ENCODE measurements at places on chromosomes 6 and 20. TPM values are rescaled to one million over a fixed set of nuclear protein-coding genes. Genes with fewer than 3 reads are reported as not detected.
A peak's percentile ranks its signal among the peaks of the same experiment; 100 is the strongest.

Gene DNMT3B
- total RNA-seq = 1.0 TPM

Gene BCAS1
- 59.6 TPM for total RNA-seq

Gene PAX1
- not detected for total RNA-seq

Gene OOEP
- not detected for total RNA-seq

Gene EPHA7
- total RNA-seq = 0.60 TPM

Gene ASIP
- total RNA-seq = not detected

Gene CST5
- not detected for total RNA-seq

- no peaks in the 10 kb centered on the region for H3K27me3 ChIP-seq
- H3K4me3 ChIP-seq = no peak overlapping the region
- DNase-seq = no peak
- no peak overlapping the region for H3K27ac ChIP-seq
- H3K4me1 ChIP-seq = no peaks in the 10 kb centered on the region
Measured at GRCh38 chr6:29509711-29510110, 22.0 kb upstream of the MAS1L start.

DNA sequence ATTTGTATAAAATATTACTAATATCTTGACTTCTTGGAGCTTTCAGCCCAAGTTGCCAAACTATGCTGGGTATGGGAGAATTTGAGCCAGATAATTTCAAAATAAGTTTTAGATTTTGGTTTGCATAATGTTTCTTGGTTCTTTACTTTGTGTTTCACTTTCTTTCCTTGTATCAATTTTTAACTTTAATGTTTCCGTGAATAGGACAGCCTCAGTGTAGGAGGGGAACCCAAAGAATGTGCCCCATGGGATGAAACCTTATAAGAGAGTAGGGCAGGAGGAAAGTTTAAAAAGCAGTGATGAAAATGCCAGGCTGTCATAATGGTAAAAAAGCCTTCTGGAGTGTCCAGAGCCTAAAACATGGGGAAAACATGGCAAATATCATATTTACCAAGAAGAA is 252.4 kb upstream of the IRAK1BP1 start:
- no peaks in the 10 kb centered on the region for H3K36me3 ChIP-seq
- H3K27me3 ChIP-seq = no peaks in the 10 kb centered on the region
- no peaks in the 10 kb centered on the region for H3K4me1 ChIP-seq
- H3K4me3 ChIP-seq = no peak overlapping the region

GRCh38 chr6:25062070-25062811 is 126.5 kb upstream of the RIPOR2 start:
- H3K27ac ChIP-seq = peak overlapping the region; percentile 46
- H3K4me1 ChIP-seq = no peaks in the 10 kb centered on the region
- no peaks in the 10 kb centered on the region for H3K36me3 ChIP-seq
- no peaks in the 10 kb centered on the region for H3K27me3 ChIP-seq

GRCh38 chr6:105896821-105897095 is 189.4 kb upstream of the PRDM1 start:
- no peaks in the 10 kb centered on the region for H3K36me3 ChIP-seq
- no peak overlapping the region for H3K27ac ChIP-seq
- DNase-seq = no peak
- no peaks in the 10 kb centered on the region for H3K4me1 ChIP-seq
- no peaks in the 10 kb centered on the region for H3K27me3 ChIP-seq

DNA sequence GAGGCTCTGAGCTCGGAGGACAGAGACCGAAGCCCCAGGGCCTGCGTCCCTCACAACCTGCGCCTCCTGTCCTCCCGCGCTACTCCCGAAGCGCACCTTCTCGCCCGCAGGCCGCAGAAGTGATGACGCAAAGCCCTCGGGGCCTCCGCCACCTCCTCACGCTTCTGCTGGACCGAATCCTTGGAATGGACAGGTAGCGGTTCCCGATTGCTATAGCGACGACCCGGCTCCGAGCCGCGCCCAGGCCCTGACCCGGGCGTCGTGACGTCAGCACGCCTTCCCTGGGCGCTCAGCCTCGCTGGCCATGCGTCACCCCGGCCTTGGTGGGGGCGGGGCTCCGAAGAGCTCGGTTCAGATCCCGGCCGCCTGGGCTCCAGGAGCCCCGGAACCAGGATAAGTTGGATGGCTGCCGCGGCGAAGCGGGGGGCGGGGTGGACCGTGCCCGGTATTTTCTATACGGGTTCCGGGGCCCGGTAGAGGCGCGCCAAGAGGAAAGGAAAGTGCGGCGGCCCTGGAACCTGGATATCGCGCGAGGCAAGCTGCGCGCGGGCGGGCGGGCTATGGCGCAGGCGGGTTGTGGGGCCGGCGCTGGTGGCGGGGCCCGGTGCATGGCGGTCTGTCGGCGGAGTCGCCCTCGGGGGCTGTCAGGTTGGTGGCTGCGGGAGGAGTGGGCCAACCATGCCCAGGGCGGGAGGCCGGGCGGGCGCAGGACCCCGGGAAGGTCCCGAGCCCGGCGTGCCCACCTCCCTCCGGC is at the start of gene ZNF76:
ZNF76 (plus strand) TSS at position 542 of the 754 bp plus-strand sequence. CDS start 21,417 bp downstream, outside the sequence.
- H3K4me3 ChIP-seq = peak within 1 kb of the TSS; percentile 70
- H3K36me3 ChIP-seq = no peaks in the 10 kb centered on the region
- DNase-seq = peak; percentile 99
- no peaks in the 10 kb centered on the region for H3K27me3 ChIP-seq
- peak within 1 kb of the TSS; percentile 98 for H3K27ac ChIP-seq

GRCh38 chr20:35518955-35519354 is 10.5 kb downstream of the C20orf173 start:
- H3K4me3 ChIP-seq = no peak overlapping the region
- no peak overlapping the region for H3K27ac ChIP-seq
- H3K36me3 ChIP-seq = no peaks in the 10 kb centered on the region
- DNase-seq = no peak
- no peaks in the 10 kb centered on the region for H3K4me1 ChIP-seq

Data from tibial nerve (tissue), 4 donors.